ENCODE measurements at places on chromosomes 16 and 17. TPM values are rescaled to one million over a fixed set of nuclear protein-coding genes. Genes with fewer than 3 reads are reported as not detected.

The CD79B gene
- total RNA-seq = 29.3 TPM

The CD68 gene
- 51.8 TPM for total RNA-seq

The MEFV gene
- 0.11 TPM for total RNA-seq

The IL21R gene
- total RNA-seq = 53.6 TPM

The GPR179 gene
- total RNA-seq = not detected

The TBC1D26 gene
- total RNA-seq = not detected

The KCNJ18 gene
- not detected for total RNA-seq

The DYNLL2 gene
- 27.1 TPM for total RNA-seq

The NHLRC4 gene
- total RNA-seq = 1.1 TPM

The OTOP3 gene
- not detected for total RNA-seq

The KRT20 gene
- not detected for total RNA-seq
